ENCODE measurements at places on chromosomes 11 and 22. TPM values are rescaled to one million over a fixed set of nuclear protein-coding genes. Genes with fewer than 3 reads are reported as not detected.

The PTPRCAP gene
- 0.84 TPM for total RNA-seq

The MS4A6A gene
- not detected for total RNA-seq

DNA sequence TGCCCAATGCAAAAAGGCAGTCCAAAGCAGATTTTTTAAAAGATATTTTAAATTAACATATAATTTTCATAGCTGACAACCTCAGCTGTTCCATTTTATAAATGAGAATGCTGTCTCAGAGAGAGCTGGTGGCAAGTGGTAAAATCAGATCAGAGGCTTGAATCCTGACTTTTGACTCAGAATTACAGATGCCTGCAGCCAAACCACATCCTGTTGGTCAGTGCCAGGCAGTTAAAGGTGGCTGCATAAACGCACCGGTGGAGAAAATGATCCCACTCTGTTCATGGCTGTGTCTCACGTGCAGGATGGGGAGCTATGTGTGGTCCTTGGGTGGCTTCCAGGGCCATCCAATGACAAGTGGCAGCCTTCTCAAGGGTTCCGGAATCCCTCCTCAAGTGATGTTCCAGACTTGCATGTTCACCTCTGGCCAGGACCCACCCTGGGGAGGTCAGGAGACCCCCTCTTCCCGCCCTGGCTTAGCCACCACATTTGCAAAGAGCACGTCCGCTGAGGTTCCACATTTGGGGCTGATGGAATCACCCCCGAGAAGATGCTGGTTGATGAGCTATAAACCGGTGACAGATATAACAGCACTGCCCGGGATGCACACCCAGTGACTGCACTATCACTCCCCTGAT lies 155.5 kb downstream of the SHANK2 start:
- DNase-seq: no peak

- no peak for DNase-seq
Measured at GRCh38 chr22:38298312-38299005, 18.8 kb downstream of the CSNK1E start.

- no peak for DNase-seq
Measured at GRCh38 chr22:37639771-37640590, 512 bp downstream of the SH3BP1 start.

DNA sequence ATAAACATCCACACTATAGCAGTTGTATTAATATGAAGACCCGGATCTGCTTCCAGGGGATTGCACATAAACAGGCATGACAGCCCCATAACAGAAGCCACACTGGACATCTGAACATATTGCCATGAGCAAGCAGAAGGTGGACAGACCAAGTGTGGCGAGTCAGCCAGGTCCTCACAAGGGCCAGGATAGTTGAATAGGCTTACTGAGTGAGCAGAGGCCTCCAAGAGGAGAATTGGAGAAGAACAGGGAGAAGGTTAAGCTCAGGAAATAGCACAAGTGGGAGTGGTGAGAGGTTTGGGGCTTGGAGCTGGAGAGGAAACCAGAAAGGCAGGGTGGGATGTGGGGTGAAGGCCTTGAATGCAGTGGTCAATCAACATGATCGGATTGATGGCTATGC lies 10.8 kb downstream of the SLC35C1 start:
- no peak for DNase-seq
